ENCODE measurements at places on chromosomes 16 and 17. TPM values are rescaled to one million over a fixed set of nuclear protein-coding genes. Genes with fewer than 3 reads are reported as not detected.
A peak's percentile ranks its signal among the peaks of the same experiment; 100 is the strongest.

GRCh38 chr16:31186176-31186575 is 6.2 kb downstream of the FUS start:
- no peak for DNase-seq

DNA sequence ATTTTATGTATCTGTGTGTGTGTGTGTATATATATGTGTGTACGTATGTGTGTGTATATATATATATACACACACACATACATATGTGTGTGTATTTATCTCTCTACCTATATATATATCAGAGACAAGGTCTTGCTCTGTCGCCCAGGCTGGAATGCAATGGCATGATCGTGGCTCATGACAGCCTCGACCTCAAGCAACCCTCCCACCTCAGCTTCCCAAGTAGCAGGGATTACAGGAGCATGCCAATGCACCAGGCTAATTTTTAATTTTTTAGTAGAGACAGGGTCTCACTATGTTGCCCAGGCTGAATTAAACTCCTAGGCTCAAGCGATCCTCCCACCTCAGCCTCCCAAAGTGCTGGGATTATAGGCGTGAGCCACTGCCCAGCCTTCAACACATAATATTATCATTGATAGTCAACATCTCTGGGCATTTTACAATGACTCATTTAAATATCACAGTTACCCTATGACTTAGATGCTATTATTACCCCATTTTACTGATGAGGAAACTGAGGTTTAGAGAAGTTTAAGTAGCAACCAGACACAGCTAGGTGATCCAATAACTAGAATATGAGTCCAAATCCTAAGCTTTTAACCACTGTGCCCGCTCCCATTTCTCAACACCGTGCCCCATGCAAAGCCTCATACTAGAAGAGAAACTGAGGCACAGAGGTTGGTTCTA is 24.3 kb downstream of the G6PC3 start:
- no peak for DNase-seq

GRCh38 chr17:56448371-56448770 is 145.1 kb upstream of the NOG start:
- no peak for DNase-seq

SLC5A11 gene
- 0.05 TPM for total RNA-seq

EVPL gene
- total RNA-seq, result not detected

GRCh38 chr17:20999841-21000532 is 42.8 kb downstream of the USP22 start:
- no peak for DNase-seq

DNA sequence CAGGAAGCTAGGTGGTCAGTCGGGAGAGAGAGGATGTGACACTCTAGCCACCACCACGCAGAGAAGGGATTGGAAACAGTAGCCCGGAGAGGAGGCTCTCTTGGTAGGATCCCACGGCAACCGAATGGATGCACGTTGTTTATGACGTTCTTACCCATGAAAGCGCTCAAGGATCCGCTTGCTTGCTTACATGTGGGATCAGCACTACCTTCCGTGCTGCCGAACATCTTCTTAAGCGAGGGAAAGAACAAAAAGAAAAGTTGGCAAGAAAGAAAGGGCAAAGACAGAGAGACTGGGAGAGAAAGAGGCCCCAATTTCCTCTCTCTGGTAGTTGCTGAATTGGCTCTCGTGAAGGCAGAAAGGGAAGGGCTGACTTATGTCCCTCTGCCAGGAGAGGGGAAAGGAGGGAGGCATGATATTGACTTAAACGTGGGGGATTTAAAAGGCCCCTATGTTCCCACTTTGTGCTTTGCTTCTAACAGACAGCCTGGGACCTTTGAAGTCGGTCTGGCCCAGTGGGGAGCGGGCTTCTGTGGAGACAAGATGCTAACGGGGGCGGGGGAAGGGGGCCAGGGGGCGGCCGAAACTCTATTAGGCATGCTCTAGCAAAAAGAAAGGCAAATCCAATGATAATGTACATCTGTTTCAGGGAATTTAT is 35.4 kb downstream of the SNX20 start:
- DNase-seq, result no peak

- no peak for DNase-seq
These were observed 25.5 kb downstream of the SNX20 start for GRCh38 chr16:50655558-50656055.

- DNase-seq, result no peak
These were observed 96.3 kb upstream of the ZNF469 start for GRCh38 chr16:88286301-88286923.

- DNase-seq, result no peak
These were observed 4.3 kb upstream of the PGS1 start for GRCh38 chr17:78374189-78374588.

DNA sequence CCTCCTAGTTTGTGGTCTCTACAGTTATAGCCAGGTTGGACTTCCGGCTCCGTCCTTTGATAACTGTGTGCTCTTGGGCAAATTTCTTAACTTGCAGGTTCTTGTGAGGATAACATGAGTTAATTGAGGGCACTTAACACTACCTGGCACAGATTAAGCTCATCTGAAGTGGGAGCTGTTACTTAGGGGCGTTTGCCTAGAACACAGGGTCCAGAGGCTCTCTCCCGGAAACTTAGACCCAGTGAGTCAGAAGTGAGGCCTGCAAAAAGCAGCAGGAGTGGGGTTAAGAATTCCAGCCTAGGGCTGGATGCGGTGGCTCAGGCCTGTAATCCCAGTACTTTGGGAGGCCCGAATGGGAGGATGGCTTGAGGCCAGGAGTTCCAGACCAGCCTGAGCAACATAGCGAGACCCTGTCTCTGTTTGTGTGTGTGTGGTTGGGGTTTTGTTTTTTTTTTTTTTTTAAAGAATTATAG is 1.4 kb downstream of the MVP start:
- DNase-seq, result peak; percentile 79

OR2C1 gene
- not detected for total RNA-seq

DNA sequence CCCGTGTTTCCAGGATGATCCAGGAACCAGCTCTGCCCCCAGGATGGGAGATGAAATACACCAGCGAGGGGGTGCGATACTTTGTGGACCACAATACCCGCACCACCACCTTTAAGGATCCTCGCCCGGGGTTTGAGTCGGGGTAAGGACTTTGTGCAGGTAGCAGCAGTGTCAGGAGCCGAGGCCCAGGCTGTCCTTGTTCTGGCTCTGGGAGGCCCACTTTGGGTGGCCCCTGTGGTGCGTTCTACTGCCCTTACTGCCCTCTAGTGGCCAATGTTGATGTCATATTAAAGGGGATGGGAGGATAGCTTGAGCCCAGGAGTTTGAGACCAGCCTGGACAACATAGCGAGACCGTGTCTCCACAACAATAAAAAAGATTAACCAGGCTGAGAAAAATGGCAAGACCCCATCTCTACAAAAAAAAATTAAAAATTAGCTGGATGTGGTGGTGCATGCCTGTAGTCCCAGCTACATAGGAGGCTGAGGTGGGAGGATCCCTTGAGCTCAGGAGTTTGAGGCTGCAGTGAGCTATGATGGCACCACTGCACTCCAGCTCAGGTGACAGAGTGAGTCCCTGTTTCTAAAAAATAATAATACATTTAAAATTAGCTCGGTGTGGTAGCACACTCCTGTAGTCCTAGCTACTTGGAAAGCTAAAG is 20.9 kb upstream of the CLEC18A start:
- peak; percentile 63 for DNase-seq

GRCh38 chr17:56678249-56679114 is 85.0 kb downstream of the NOG start:
- DNase-seq, result peak; percentile 24

ARL5C gene
- total RNA-seq, result not detected

GRCh38 chr17:80198144-80198661 is 21.9 kb downstream of the SGSH start:
- DNase-seq, result no peak

ZNF207 gene
- total RNA-seq, result 221 TPM

MATCAP1 gene
- total RNA-seq, result 17.5 TPM

DNA sequence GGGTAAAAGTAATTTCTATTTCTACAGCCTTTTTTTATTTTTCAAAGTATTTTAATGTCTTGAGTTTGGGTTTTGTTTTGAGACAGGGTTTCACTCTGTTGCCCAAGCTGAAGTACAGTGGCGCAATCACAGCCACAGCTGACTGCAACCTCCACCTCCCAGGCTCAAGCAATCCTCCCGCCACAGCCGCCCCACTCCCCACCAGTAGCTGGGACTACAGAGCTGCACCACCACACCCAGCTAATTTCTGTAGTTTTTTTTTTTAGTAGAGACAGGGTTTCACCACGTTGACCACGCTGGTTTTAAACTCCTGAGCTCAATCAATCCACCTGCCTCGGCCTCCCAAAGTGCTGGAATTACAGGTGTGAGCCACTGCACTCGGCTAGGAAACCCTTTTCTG is 44.0 kb downstream of the TUBD1 start:
- DNase-seq, result no peak

- DNase-seq, result no peak
These were observed 4.9 kb downstream of the DNAH3 start for GRCh38 chr16:21145738-21146137.

MYCBPAP gene
- total RNA-seq, result not detected

RAB40C gene
- total RNA-seq, result 16.8 TPM

ARMC7 gene
- total RNA-seq, result 6.0 TPM

- DNase-seq, result peak; percentile 66
These were observed 43.8 kb upstream of the DHX40 start for GRCh38 chr17:59521465-59522126.

DNA sequence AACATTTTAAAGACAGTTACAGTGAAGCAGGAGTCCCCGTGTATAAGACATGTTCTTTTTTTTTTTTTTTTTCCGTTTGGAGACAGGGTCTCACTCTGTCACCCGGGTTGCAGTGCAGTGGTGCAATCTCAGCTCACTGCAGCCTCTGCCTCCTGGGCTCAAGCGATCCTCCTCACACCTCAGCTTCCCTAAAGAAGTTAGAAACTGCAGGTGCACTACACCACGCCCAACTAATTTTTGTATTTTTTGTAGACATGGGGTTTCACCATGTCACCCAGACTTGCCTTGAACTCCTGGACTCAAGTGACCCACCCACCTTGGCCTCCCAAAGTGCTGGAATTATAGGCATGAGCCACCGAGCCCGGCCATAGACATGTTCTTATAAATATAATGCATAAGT is 3.0 kb downstream of the EVI2B start:
- no peak for DNase-seq

DNA sequence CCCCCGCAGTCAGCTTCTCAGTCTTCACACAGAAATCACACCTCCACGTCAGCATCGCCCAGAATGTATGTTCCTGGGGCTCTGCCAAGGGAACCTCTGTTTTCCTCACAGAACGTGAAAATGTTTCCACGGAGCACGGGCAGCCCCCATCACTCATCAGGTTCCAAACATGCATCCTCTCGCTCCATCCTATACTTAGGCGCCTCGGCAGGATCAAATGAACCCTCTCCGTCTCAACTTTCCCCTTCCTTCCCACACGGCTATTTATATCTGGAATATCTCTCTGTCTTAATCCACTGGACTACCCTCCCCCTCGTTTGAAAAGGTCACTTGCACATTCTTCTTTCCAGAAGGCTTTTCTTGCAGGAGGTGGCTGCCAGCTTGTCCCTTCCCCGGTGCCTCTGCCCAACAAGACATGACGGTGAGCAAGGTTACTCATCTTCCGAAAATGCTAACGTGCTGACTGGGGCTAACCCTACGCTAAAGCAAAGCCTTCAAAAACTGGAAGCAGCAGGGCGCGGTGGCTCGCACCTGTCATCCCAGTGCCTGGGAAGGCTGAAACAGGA is 21.6 kb downstream of the NXN start:
- DNase-seq, result peak; percentile 50

SCGB1C2 gene
- not detected for total RNA-seq

ZDHHC1 gene
- total RNA-seq, result 18.2 TPM

GNAO1 gene
- not detected for total RNA-seq

ATMIN gene
- total RNA-seq, result 62.1 TPM

SOST gene
- 0.24 TPM for total RNA-seq

DNA sequence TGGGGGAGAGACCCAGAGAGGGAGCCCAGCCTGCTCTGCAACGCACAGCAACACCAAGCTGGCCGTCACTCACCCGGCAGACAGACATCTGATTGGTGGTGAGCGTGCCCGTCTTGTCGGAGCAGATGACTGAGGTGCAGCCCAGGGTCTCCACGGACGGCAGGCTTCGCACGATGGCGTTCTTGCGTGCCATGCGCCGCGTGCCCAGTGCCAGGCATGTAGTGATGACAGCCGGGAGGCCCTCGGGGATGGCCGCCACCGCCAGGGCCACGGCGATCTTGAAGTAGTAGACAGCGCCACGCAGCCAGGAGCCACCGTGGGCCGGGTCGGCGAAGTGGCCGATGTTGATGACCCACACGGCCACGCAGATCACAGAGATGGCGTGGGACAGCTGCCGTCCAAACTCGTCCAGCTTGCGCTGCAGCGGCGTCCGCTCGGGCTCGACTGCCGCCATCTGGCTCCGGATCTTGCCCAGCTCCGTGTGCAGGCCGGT is 16.9 kb downstream of the ATP2A3 start:
- DNase-seq, result no peak

- DNase-seq, result no peak
These were observed 23.7 kb downstream of the HSBP1 start for GRCh38 chr16:83831456-83831987.

DNA sequence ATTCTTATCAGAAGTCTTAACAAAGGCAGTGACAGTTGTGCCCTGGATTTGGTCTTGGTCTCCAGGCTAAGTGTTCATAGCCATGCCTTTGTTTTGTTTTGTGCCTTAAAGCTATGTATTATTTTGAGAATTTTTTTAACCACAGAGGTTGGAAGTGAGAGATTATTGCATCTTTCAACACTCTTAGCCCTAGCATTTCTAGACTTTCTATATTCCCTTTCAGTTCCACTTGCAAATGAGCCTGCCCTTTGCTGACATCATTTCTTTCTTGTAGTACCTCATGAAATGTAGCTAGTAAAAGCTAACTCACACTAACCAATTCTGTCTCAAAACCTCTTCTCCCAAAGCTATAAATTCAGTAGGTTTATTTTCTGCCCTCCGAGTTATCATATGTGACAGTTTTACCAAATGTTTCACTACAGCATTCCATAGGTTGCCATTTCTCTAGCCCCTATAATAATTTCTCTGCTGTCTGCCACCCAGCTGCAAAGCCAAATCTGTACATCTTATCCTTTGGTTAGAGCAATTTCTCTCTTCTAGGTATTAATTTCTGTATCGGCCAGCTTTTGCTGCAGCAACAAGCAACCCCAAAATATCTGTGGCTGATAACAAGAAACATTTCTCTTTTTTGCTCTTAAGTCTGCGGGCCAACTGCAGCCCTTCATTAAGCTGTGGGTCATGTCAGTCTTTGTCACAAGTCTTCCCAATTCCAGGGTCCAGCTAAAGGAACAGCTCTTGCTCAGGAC is 14.2 kb upstream of the CCL1 start:
- no peak for DNase-seq

Data from A172 (cell line).